Brain microvascular endothelial cell (primary cell): ENCODE measurements at places on chromosomes 7 and 10.

- DNase-seq, result peak; percentile 22
These were observed 67.4 kb downstream of the GBF1 start for GRCh38 chr10:102312683-102313082.

DNA sequence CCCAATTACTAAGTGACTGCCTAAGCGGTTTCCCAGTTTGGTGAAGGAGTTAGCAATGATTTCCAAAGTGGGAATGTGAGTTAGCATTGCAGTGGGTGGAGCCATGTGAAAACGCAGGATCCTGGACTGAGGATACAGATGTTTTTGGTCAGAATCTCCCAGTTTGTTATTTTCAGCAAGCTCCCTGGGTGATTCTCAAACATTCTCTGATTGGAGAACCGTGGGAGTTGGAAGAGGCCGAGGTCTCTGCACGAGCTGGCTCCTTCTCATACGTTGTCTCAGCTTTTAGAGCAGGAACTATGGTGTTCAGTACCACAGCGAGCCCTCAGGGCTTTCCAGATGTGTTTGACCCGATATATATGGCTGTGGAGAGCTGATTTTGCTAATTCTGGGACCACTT, 396.5 kb upstream of the NPVF start:
- peak; percentile 36 for DNase-seq

GRCh38 chr7:117955046-117955445, 81.8 kb upstream of the CTTNBP2 start:
- DNase-seq, result no peak

GRCh38 chr7:38539477-38540081, 91.6 kb downstream of the AMPH start:
- DNase-seq, result no peak

GRCh38 chr7:39697483-39697882, 74.1 kb downstream of the RALA start:
- DNase-seq, result no peak
